ENCODE measurements at places on chromosomes 7 and 10.

- DNase-seq = no peak
Measured at GRCh38 chr10:96716390-96716789, 3.9 kb downstream of the PIK3AP1 start.

GRCh38 chr7:108637049-108637621, 67.5 kb downstream of the DNAJB9 start:
- no peak for DNase-seq

DNA sequence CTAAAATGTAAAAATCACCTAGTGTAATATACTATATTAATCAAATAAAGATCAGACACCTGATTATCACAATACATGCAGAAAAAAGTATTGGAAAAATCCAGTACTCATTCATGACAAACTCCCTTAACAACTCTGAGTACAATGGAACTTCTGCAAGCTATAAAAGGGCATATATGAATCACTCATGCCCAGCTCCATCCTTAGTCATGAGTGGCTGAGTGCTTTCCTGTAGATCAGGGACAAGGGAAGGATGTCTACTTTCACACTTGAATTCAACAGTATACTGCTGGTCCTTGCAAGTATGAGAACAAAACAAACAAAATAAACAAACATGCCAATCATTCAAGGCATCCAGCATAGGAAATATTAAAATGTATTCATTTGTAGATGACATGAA, 116.5 kb downstream of the ADARB2 start:
- DNase-seq = no peak

GRCh38 chr10:132716691-132717490, 69.1 kb downstream of the NKX6-2 start:
- DNase-seq = no peak

DNA sequence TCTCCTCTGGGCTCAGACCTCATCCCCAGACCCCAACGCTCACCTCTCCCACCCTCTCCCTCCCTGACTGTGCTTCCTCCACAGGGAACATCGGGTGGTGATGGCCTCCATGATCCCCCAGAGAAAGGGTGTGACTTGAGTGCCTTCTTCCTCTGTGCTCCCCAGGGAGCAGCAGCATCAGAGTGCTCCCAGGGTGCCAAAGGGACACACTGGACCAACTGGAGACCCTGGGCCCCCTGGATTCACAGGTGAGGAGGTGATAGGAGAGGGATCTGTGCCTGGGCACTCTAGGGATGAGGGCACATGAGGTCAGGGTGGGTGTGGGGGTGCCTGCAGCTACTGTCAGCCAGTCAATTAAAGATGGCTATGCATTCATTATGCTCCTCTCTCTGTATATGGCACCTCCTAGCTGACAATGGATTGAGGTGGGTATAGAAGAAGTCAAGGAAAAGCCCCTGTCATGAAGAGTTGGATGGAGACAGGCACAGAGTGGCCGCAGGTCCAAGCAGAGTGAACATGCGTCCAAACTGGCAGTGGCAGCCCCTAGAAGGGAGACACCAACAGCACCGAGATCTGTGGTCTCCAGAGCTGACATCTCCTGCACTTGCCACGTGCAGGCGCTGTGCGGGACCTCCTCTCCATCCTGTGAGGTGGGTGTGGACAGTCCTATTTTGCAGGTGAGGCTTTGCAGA, 15.5 kb upstream of the VOPP1 start:
- DNase-seq = no peak

GRCh38 chr7:31563951-31564350, 50.1 kb downstream of the ITPRID1 start:
- no peak for DNase-seq

GRCh38 chr10:61063901-61064300, 119.9 kb upstream of the RHOBTB1 start:
- no peak for DNase-seq

DNA sequence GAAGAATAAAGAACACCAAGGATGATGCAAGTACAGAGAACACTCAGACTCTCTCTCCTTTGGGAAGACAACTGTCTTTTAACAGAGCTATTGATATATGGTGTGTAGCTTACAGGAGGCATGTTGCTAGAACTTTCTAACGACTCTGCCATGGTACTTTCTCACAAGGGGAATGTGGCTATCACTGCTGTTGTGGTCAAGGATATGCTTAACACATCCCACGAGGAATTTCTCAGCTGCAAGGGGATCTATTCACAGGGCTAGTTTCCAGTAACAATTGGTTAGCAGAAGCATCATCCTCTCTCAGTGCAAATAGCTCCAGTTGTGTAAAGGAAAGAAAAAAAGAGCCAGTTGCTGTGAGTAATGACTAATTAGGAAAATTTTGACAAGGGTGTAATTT, 826.0 kb downstream of the SORCS1 start:
- no peak for DNase-seq

DNA sequence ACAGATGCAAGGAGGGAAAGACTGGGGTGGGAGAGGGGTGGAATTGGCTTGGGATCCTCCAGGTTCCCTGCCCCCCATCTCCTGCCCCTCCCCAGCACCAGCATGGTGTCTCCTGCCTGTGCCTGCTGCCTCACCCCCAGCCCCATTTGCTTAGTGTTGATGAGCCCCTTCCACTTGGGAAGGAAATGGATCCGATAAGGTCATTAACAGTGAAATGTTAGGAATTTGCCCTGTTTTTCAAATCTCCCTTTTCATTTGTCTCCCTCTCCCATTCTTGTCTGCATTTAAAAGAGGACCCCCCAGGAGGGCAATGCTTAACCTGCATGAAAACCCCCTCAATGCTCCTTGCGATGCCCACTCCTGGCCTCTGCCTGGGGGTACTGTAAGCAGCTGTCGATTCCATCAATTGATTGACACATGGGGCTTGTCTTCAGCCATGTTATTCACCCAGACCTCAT, 51.5 kb downstream of the HK1 start:
- DNase-seq = no peak

GRCh38 chr7:767580-767940, 40.5 kb upstream of the PRKAR1B start:
- peak; percentile 81 for DNase-seq

- no peak for DNase-seq
Measured at GRCh38 chr7:102289057-102289456, 2.4 kb downstream of the SH2B2 start.

DNA sequence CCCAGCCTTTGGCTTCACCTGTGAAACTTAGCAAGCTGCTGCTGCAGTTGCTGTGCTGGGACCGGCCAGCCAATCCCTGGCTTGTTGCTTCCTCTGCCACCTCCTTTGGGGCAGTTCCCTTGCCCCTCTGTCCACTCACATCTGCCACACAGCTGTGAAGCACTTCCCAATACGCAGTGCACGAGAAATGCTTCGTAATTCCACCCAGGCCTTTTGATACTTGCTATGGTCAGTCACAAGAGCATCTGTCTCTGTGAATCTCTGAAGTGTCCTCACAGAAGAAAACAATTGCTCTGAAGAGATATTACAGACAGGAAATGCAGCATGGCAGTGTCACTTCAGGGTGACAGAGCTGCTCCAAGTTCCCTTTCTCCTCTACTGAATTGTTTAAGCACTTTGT, 208.5 kb downstream of the PTEN start:
- DNase-seq = no peak

- peak; percentile 43 for DNase-seq
Measured at GRCh38 chr10:132538031-132538789, 623 bp downstream of the INPP5A start.

GRCh38 chr7:44330331-44330730, 4.9 kb upstream of the CAMK2B start:
- DNase-seq = no peak

GRCh38 chr10:24993237-24993958, 22.6 kb downstream of the ENKUR start:
- DNase-seq = peak; percentile 11

DNA sequence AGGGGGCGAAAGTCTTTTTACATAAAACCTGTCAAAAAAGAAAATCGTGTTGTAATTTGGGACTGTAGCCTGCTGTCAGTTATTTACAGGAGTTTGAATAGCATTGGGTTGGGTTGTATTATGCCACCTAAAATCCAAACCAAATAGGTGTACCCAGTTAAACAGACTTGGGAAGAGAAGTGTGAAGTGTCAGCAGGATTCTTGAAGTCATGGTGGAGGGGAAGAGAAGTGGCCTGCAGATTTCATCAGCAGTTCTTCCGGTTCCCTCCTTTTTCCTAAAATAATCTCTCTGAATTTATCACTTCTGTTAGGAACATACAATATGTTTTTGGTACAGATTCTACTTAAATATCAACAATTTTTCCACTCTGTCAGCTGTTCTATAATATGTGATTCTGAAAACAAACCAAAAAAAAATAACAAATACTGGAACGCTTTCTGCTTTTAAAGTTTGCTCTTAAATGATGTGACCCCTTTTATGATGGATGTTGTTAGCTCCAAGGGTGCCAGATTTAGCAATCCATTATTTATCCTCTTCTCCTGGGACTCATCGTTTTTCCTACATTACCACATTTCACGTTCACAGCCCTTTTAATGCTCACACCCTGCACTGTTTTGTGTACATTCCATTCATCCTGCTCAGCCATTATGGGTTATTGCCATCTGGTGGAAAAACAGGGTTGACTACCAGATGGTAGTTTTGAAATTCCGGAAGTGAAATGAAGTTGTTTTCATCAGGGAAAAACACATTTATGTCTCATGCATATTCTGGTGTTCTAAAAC, 18.7 kb upstream of the ARHGAP12 start:
- peak; percentile 79 for DNase-seq

GRCh38 chr10:30134171-30134945, 75.0 kb upstream of the JCAD start:
- DNase-seq = no peak

GRCh38 chr7:88455696-88456095, 149.0 kb upstream of the STEAP4 start:
- no peak for DNase-seq

DNA sequence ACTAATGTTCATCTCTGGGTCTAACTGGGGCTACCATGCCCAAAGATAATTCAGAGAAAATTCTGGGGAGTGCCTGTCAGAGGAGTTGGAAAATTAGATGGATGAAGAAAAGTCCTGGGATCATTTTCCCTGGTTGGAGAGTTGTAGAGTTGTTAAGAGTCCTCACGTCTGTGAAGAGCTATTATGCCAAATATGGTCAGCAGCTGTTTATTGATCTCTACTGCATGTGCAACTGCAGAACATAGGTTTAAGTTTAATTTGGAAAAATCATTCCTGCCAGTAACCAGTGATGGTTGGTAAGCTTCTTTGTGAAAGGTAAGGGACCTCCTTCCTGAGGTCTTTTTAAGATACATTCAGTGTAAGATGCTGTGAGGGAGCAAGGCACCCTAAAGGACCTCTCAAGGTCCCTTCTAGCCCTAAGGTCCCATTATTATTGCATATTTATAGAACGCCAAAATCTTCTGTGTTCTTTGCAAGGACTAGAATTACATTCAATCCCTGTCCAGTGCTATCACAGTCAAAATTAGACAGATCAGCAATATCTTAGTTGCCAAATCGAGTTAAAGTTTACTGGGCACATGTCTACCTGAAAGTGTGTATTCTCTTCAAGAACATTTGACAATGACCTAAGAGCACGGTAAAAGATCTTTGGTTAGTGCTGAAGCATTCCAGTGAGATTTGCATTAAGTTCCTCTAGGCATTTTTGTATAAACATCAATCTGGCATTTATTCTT, 62.7 kb downstream of the VTI1A start:
- DNase-seq = no peak

- DNase-seq = no peak
Measured at GRCh38 chr7:131188367-131189339, 139.0 kb upstream of the MKLN1 start.

GRCh38 chr10:75845176-75845947, 413.9 kb downstream of the LRMDA start:
- DNase-seq = no peak

DNA sequence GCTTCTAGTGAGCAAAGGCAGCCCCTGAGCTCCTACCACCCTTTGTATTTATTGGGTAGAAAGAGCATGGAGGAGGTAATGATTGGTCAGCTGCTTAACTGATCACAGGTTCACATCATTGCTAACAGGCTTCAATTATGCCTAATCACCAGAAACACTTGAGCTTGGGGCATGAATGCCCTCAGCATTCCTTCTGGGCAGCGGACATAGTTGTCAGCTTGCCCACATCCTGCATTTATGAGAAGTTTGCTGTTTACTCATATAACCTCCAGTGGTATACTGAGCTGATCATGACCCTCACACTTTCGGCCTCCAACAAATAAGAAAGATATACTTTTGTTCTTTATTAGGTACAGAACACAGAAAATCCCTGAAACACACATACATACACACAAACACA, 140.3 kb upstream of the ODAD2 start:
- DNase-seq = no peak

DNA sequence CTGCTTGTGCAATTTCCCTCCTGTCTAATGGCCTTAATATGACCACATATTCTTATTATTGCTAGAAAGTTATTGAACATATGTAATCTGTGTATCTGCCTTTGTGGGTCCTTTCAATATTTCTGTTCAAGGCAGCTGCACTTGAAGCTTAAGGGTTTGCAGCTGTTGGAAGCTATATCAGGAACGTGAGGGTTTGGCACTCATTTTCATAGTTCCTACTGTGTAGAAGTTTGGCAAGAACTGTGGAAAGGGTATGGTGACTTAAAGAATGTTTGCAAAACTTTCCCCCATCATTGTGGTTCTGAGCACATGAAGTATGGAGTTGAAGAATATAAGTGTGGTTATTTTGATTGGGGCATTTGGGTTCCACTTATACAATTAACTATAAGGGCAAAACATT, 144.7 kb upstream of the SEMA3A start:
- no peak for DNase-seq

DNA sequence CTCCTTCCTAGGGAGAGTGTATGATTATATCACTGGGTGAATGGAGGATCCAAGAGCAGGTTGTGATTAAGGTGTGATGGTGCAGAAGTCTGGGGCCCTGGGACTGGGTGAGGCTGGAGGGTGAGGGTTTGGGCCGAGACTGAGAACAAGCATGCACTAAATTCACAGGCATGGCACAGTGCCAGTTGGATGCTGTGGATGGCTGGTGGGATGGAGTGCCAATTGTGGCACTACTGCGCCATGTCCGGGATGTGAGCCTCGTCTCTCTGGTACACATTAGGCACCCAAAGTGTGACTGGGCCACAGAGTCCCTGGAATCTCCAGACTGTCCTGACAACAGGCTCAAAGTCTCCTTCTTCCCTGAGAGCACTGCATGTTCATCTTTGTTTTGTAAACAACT, 208.1 kb downstream of the EMX2 start:
- no peak for DNase-seq

- no peak for DNase-seq
Measured at GRCh38 chr7:112280267-112280666, 73.8 kb downstream of the ZNF277 start.

DNA sequence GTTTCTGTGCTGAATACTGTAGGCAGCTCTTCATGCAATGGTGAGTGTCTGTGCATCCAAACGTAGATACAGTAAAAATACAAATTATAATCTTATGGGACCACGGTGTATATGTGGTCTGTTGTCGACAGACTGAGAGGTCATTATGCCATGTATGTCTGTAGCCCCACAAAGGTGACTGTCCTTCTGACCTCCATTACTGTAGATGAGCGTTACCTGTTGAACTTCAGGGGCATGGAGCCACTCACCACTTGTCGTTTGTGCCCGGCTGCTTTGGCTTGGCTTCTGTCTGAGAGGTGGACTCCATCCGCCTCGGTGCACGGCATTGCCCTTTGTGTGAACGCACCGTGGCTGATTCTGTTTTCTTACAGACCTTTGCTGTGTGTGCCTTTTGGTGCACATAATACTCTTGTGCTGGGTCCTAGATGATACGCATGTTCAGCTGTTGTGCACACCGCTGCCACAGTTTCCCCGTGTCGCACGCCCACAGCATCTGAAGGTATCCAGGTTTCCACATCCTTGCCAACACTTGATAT, 2.9 kb downstream of the UBE3C start:
- no peak for DNase-seq
